Stimulated activated CD4-positive, alpha-beta T cell treated with anti-CD3 and anti-CD28 coated beads, Interleukin-12 subunit alpha, Interleukin-12 subunit beta, amount 100 ng/mL, for 4 hours (primary cell): ENCODE measurements at places on chromosomes 6 and 20.

DNA sequence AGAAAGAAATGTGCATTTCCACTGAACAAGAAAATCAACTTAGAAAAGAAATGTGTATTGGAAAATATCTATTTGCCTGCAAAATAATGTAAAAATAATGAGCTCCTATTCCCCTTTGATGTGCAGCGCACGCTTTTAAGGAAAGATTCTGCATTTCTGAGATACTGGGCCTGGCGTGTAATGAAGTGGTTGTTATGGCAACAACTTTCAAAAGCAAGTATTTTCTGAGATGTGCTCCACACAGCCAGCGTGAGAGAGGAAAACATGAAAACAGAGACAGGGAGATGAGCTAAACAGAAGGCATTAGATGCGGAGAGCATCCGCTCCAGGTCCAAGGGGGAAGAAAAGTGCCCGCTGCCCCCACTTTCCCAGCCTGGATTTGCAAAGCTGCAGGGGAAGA lies 39.1 kb upstream of the GTSF1L start:
- DNase-seq: no peak

- no peak for DNase-seq
These were observed 1.6 kb upstream of the MDGA1 start for GRCh38 chr6:37699138-37699766.

GRCh38 chr6:132715204-132715603 lies 1.3 kb upstream of the VNN1 start:
- DNase-seq: no peak

DNA sequence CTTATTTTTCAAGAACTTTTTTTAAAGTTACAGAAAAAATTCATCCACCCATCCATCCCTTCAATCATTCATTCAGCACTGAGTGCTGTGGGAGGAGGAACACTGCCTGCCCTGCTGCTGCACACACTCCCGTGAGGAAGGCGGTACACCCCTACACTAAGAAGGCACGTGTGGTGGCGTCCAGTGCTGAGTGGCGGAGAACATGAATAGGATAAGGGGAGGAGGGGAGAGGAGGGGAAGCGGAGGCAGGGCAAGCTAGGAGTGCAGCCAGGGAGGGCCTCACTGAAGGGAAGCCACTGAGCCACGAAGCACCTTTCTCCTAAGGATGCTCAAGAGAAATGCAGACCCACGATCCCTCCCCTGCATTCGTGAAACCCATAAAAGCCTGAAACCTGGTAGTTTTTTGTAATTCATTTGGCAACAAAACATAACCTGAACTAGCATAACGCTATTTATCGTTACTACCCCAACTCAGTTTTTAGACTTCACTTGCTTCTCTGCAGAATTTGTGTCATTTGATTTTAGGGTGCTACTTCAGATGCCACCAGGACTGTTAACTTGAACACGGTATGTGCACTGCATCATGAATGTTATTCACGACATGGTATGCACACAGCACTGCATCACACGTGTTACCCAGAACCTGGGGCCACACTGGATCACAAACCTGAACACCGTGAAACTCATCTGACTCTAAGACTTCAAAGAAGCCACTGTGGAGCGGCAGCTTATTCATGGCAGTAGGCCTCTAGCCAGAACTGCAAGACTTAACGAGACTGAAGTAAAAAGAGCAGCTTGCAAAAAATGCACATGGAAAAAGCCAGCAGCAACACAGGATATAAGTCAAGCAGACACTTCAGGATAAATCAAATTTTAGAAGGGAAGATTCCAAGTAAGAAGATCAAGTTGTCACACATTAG lies 3.5 kb downstream of the RNASET2 start:
- no peak for DNase-seq

DNA sequence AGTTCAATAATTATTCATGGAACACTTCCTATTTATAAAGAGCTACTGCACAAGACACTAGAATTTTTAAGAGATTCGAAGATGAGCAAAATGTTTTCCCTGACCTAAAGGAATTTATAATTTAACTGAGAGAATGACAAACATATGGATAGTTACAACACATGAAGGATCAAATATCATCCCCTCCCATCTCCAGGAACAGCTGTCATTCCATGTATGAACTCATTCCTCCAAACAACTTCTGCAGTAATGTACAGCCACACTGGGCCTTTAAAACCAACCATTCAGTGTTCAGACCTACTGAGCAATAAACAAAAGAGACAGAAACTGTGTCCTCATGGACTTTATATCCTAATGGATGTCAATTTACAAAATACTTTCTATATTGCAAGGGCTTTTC lies 87.8 kb downstream of the KIF16B start:
- DNase-seq: no peak

GRCh38 chr6:113599444-113599843 lies 257.7 kb upstream of the MARCKS start:
- DNase-seq: no peak

GRCh38 chr20:25299806-25300205 lies 51.9 kb downstream of the PYGB start:
- no peak for DNase-seq

- no peak for DNase-seq
These were observed 122.0 kb downstream of the GFRAL start for GRCh38 chr6:55449225-55449624.

- DNase-seq: no peak
These were observed 7.7 kb downstream of the STX16 start for GRCh38 chr20:58658760-58659159.

DNA sequence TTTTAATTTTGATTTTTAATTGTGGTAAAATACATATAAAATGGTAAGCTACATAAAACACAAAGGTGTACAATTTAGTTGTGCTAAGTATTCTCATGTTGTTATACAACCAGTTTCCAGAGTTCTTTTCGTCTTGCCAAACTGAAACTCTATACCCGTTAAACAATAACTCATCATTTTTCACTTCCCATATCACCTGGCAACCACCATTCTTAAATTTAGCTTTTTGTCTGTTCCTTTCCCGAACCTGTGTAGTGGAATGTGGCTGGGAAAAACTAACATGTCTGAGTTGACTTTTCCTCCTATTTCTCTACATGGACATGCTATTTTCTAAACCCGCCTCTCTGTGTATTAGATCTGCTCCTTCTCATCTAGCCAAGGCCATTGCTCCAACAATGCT lies 27.6 kb downstream of the RPRD1B start:
- no peak for DNase-seq
